Activated CD4-positive, alpha-beta T cell treated with anti-CD3 and anti-CD28 coated beads, Interleukin-2, Interleukin-6, amounts not matched to agents 100 ng/mL and 50 ng/mL, durations not matched to agents 16 hours and 8 hours (primary cell): ENCODE measurements at places on chromosomes 4 and X.

DNA sequence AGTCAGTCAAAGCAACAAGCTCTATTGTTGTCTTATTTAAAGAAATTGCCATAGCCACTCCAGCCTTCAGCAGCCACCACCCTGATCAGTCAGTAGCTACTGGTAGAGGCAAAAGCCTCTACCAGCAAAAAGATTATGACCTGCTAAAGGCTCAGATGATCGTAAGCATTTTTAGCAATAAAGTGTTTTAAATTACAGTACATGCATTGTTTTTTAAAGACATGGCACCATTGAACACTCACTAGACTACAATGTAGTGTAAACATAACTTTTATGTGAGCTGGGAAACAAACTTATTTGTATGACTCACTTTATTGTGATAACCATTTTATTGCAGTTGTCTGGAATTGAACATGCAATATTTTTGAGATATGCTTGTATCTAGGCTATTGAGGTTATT lies 32.3 kb upstream of the DYNLT3 start:
- DNase-seq: no peak

GRCh38 chr4:2932321-2932950 lies 30.8 kb downstream of the NOP14 start:
- DNase-seq: no peak

DNA sequence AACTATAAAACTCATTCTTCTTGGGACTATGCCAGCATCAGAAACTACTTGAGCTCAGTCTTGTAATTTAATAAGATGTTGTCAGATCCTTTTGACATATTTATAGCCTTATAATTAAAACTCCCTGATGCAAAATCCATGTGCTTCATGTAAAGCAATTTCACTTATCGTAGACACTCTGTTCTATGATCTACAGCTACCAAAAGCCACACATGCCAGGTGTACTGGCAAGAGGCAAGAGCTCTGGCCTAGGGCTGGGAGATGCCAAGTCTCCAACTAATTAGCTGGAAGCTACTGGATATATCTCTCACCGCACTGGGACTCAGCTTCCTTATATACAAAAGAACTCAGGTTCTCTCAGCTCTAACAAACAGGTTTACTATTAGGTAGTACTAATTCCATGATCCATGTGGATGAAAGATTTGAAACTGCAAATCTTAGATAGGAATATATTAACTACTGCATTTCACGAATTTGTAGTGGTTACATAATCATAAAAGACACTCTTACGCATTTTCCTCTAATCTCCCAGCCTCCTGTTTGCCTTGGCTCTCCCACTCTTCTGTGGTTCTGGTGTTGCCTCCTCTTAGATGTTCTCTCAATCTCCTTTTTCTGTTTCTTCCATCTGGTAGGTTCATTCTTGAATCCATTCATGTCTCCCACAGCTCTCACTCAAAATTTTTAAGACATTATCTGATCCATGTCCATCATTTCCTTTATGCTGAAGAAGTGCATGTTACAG lies 103.0 kb downstream of the HHIP start:
- no peak for DNase-seq

DNA sequence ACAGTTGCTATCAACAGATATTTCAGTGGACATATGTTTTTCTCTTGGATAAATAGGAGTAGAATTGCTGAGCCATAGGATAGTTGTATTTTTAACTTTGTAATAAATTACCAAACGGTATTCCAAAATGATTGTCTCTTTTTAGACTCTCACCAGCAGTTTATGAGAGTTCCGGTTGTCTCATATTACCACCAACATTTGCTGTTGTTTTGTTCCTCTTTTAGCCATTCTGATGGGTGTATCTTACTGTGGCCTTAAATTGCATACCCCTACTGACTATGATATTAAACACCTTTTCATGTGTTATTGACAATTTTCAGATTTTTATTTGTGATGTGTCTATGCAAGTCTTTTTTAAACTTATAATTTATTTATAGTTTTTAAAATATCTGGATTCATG lies 39.7 kb downstream of the SNX25 start:
- DNase-seq: no peak

DNA sequence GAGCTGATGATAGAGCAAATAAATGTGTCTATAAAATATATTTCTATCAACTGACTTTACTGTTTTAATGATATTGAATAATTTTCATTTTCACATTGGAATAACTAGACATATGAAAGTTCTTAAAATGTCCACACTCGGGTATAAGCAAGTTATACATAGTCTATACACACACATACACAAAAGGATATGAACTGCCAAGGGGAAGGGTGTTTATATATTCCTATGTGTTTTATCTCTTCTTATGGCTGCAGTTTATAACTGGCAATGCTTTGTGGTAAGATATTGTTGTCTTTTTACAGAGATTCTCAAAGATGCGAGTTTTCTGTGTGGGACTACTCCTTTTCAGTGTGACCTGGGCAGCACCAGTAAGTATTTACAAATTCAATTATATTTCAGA lies 1.6 kb downstream of the MEPE start:
- DNase-seq: no peak

DNA sequence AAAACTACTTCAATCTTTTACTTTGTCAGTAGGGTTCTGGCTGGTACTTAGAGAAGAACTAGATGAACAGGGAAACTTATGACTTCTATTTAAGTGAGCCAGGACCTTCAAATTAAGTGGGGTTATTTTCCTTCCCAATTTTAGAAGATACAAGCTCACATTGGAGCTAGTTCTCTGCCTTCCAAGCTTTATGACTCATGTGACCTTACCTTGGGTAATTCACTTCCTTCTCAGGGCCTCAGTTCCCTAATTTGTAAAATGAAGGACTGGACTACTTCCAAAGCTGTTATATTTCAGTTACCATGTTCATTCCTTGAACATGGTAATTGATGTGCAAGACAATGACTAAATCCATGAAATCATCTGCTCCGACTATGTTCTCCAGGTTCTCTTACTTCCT lies 32.0 kb upstream of the DCX start:
- no peak for DNase-seq

GRCh38 chr4:13920111-13920875 lies 292.8 kb upstream of the BOD1L1 start:
- no peak for DNase-seq

DNA sequence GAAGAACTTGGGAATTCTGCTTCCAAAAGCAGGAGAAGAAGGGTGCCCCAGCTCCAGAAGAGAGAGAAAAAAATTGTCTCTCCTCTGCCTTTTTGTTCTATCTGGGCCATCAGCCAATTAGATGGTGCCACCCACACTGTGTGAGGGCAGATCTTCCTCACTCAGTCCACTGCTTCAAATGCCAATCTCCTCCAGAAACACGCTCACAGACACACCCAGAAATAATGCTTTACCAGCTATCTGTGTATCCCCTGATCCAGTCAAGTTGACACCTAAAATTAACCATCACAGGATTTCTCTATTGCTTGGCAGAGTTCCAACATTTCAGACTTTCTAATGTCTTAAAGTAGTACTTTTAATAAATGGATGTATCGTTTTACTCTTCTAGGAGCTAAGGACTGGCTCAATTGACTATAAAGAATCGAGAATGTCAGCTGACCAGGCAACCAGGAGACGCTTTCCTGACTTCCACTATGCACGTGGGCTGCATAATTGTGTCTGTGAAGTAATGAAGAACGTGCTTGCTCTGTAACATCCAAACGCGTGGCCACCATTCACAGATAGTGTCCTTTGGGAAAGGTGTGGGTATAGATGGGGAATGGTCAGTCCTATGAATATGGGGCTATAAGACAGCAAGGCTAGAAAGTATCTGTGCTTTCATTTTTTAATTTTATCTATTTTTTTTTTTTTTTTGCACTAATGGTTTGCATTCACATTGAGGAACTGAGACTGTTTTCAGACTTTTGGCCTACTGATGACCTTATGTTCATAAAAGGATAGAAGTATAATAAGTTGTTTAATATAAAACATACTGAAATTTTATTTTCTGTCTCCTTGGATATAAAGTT lies 9.9 kb upstream of the SMIM20 start:
- no peak for DNase-seq

GRCh38 chr4:65033899-65034298 lies 624.6 kb upstream of the TECRL start:
- no peak for DNase-seq

DNA sequence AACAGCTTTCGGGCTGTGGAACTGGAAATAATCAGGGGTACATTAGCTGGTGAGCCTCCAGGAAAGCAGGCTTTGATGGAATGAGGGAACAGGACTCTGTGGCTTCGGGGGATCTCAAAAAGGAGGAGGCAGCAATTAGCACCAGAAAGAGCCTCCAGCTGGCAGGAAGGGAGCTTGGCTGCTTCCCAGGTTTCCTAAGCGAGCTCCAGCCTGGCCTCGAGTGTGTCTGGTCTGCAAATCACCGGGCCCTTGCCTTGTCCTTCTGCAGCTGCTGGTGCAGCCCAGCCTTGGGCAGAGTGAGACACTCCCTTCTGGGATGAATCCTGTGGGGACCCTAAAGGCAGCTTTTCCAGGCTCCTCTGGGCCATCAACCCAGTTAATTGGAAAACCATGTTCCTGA lies 10.7 kb upstream of the PDHA1 start:
- DNase-seq: no peak

DNA sequence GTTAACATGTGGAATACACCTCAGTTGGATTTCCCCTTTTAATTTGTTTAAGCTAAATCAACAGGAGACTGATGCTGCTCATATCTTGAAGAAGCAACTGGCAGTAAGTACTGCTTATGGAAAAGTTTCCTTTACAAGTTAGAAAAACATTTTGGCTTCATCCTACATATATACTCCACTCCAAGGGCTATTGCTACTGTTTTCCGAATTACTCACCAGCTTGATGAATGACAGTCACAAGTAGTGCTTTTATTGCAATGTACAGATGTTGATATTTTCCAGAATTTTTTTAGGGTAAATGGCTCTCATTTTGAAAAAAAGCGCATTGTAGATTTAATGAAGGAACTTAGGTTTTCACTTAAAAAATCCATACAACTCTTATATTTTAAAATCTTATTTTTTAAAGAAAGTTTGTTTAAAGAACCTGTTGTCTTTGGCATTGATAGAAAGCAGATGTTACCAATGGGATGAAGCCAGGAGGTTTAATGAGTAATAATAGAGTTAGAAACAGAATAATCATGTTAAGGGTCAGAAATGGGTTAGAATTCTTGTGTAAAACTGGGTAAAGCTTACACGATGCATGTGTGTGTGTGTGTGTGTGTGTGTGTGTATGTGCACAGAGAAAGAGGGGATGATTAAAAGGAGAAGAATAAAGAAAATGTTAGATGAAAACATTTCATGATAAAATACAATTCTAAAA lies 272.9 kb downstream of the CFAP299 start:
- no peak for DNase-seq

DNA sequence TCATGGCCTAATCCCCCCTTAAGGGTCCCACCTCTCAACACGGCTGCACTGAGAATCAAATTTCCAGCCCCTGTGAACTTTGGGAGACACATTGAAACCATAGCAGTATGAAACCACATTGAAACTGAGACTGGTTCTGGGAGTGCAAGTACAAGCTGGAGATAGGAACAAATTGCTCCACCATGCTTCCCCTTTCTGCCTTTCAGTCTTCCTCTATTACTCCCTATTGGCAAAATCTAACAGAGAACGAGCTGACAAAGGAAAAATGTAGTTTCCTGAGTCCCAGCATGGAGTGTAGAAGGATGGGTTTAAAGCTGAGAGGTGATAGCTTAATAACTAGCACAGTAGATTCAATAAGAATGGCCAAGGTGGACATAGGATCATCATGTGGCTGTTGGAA lies 161.7 kb upstream of the RPL34 start:
- no peak for DNase-seq
